HuH-7 (cell line): ENCODE measurements at places on chromosomes 5 and 9.

- no peak for DNase-seq
These were observed 181.8 kb downstream of the GLIS3 start for GRCh38 chr9:4117835-4118610.

- no peak for DNase-seq
These were observed 52.1 kb upstream of the EXOC3 start for GRCh38 chr5:390623-391491.

DNA sequence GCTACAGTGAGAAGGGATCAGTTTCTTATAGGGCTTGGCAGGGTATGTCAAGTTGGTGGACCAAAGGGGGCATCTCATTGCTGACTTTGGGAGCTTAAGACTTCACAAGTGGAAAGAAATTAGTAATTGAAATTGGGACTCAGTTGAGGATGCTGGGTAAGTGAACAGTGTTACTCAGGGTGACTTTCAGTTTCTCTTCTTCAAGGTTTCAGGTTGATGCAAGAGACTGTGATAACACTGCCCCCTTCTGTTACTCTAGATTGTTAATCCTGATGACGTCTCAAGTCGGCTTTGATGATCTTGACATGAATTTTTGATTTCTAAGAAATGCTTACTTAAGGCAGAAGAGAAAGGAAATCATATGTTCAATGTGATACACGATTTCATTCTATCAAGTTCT, 21.3 kb downstream of the KCTD16 start:
- DNase-seq: no peak

- DNase-seq: no peak
These were observed 664.7 kb downstream of the ACTL7B start for GRCh38 chr9:108191065-108191464.

GRCh38 chr5:90640484-90641059, 82.0 kb downstream of the ADGRV1 start:
- DNase-seq: no peak

DNA sequence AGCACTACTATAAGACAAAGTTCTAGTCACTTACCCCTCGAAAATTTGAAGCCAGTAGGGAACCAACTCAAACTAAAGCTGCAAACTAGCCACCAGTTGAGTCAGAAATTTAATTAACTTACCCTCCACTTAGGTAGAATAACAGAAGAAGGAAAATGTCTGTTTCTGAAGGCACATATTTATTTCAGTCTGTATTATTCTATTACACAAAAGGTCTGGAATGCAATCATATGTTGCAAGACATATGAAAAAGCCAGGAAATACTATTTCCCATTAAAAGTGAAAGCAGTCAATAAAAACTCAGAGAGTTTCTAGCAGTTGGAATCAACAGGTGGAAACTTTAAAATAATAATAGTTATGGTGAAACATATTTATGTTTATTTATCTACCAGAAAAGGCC, 79.2 kb upstream of the SLCO4C1 start:
- no peak for DNase-seq

DNA sequence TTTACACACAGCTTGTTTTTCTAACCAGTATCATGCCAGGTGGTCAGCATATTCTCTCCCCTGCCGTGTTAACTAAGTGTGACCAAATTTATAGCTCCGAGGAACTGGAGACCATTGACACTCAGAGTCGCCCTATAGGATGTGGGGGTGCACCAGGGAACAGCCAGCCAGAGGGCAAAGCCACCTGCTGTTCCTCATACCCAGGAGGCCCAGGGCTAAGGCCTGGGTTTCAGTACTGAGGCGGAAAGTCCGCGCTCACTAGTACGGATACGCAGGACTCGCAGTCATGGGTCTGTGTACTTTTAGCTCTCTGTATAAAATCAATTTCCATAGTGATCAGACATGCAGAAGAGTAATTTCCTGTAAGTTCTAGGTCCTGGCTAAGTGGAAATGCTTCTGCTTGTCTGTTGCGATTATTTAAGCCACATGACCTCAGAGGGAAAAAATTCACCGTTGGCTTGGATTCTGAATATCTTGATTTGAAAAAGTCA, 247.0 kb downstream of the AOPEP start:
- no peak for DNase-seq

GRCh38 chr5:166695326-166695725, 1596.1 kb upstream of the WWC1 start:
- no peak for DNase-seq

DNA sequence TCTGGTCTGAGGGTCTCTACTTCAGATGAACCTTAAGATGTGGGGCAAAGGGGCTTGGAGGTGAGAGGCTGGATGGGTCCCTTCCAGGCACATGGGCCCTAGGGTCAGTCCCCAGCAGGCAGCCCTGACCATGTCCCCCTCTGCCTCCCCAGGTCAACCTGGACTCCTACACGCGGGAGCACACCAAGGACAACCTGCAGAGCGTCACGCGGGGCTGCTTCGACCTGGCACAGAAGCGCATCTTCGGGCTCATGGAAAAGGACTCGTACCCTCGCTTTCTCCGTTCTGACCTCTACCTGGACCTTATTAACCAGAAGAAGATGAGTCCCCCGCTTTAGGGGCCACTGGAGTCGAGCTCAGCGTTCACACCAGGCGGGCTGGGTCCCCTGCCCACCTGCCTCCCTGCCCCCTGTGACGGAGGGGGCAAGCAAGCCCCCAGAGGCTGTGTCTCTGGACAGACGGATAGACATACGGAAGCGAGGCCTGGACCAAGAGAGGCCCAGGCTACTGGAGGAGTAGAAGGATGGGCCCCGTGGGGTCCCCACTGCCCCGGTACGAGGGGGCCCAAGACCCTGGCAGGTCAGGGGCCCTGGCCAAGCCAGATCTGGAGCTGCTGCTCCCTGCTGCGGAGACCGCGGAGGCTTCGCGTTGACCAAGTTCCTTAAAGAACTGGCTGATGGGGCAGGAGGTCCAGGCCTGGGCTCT, 133.2 kb downstream of the RGS3 start:
- no peak for DNase-seq
